Frontal cortex (tissue), 4 donors: ENCODE measurements at places on chromosomes 1 and 21.

DNA sequence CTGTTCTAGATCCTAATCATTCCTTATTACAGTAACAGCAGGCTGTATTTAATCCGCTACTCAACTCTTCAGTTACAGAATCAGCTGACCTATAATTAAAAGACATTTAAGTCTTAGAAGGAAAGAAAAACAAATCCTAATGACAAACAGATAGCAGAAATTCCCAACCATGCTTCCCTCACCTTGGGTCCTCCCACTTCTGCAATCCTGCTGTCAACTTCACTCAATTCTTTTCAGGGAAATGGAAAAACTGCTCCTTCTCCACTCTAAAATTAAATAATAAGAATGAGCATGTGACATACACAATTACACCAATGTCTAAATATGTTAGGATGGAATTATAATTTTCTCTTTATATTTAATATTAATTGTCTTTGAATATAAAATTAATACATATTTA, 182.6 kb upstream of the LYPLAL1 start:
- DNase-seq = no peak

DNA sequence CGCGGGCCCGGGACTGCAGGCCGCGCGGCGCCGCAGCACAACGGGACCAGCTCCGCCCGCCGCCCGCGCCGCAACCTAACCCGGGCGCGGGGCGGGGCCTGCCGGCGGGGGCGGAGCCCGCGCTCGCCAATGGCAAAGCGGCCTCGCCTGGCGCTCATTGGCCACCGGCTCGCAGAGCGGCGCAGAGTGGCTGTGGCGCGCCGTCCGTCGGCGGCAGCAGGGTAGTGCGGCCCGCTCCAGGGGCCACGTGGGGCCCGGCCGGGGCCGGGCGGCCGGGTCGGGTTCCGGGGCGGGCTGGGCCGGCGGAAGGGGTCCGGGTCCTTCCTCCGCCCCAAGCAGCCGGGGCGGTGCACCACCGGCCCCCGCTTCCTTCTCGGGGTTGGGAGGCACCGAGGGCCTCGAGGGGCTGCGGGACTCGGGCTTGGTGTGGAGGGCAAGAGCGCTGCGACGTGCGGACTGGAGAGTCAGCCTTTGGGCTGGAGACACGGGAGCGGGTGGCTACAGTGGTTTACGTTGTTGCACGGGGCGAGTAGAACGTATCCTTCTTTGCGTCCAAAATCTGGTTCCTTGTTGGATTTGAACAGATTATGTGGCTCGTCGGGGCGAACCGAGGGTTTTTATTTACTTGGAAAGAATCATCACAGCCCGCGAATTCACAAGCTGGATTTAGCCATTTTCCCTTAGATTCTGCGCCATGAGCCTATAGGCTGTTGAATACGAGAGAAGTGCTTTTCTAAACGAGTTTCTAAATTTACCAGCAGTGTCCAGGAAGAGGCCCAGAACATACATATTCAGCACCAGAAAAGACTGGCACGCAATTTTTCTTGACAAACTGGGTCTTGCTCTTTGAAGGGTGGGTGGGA, at the start of gene SRM:
SRM (minus strand) TSS at position 51 of the 863 bp plus-strand sequence. CDS start 75 bp downstream, outside the sequence.
- peak; percentile 100 for DNase-seq

DNA sequence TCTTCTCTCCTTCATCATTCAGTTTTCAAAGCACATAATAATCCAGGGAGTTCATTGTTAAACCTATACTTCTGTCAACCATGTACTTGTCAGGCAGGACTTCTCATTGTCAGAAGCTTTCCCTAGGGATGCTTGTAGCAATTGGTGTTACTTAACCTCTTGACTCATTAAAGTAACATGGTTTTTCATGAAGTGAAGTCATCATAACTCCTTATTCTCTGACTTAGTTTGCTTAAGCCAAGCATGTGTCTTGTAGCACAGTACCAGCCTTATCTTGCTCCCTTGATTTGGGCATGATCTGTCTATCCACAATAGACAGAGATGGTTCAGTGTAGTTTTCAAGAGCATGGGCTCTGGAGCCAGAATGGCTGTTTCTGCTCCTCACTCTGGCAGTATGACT, 45.3 kb downstream of the LRIG2 start:
- no peak for DNase-seq

DNA sequence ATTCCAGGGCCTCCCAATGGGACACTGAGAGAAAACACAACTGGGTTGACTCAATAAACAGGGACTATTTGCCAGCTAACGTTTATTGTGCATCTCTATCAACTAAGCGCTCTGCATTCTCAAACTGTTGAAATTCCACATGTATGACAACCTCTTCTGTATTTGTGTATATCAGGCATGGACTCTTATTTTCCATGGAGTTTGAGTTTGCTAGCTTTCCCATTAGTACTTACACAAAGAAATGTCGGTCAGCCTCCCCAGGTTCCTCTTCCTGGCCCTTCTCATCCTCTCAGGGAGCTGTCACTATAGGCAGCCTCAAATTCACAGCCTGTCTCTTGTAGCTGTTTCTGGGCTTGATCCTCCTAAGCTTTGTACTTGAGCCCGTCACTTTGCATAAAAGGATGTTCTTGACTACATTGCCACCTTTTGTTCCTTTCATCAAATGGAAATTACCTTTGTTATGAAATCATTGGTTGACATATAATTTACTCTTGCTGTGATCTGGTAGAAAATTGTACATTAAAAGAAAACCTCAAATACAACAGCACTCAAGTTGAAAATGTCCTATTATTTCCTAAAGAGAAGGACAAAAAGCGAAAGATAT, 60.0 kb upstream of the NTPCR start:
- no peak for DNase-seq

- no peak for DNase-seq
Measured at GRCh38 chr21:41798326-41798725, 31.5 kb upstream of the RIPK4 start.

GRCh38 chr21:46065215-46065913, 32.5 kb upstream of the COL6A2 start:
- no peak for DNase-seq

GRCh38 chr1:30807318-30808066, 49.9 kb upstream of the LAPTM5 start:
- DNase-seq = no peak

GRCh38 chr1:165073185-165074007, 283.1 kb downstream of the LMX1A start:
- peak; percentile 28 for DNase-seq

DNA sequence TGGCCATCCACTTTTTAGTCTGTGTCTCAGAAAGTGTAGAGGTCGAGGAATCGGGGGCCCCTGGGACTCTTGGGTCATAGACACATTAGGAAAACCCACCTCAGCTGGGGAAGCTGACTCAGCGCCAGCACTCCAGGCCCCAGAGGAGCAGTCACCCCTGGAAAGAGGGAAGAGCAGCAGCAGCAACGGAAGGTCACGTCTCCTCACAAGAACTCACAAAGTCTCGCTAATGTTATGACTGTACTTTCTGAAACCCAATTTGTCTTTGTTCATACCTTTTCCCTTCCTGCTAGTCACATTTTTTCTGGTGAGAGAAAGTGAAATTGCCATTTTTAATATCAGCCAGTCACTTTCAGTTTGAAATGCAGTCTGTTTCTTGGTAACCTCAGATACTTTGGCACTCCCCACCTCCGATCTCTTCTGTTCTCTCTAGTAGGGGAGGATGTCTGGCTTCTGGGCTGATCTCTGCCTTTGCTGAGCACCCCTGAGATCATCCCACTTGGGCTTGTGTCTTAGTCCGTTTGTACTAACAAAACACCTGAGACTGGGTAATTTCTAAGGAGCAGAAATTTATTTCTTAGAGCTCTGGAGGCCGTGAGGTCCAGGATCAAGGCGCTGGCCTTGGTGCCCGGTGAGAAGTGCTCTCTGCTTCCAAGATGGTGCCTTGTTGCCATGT, 6.0 kb upstream of the NLRP3 start:
- DNase-seq = no peak

DNA sequence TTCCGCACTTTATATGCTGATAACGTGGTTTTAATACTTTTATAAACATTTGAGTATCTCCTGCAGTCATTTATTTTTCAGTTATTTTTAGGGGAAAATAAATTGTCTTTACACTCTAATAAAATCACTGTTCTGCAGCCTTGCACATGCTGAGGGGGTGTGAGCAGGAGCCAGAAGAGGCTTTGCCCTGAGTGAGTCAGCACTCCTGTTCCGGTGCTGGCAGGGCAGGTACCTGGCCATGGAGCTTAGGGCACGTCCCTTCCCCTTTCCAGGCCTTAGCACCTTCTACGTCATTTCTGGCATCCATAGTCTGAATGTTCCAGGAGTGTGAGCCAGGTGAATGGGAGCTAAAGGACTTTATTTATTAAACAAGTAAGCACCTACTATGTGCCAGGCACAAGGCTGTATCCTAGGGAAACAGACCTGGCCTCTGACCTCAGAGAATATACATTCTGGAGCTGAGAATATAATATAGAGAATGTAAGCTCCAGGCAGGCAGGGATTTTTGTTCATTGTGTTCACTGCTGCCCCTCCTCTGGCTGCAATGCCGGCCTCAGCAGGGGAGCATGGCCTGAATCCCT, 402.9 kb downstream of the PTPRU start:
- DNase-seq = no peak

DNA sequence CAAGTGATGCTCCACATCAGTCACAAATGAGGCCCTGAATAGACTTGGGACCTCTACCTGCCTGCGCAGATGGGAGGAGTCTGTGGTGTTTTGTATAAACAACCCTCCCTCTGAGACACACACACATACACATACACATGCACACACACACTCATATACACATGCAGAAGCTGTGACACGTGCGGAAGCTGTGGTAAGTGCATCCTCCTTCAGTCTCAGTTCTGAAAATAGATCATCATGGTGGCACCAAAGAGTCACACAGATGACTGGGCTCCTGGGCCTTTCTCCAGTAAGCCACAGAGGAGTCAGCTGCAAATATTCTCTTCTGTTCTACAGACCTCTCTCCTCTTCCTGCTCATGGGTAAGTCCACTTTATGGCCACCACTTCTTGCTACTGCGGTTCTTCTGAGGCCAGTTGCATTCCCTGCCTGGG, at the start of gene LY9:
LY9 (plus strand) TSS at position 224 of the 433 bp plus-strand sequence; CDS start at position 238, 14 bp downstream.
- no peak for DNase-seq

- no peak for DNase-seq
Measured at GRCh38 chr1:112418099-112418892, 22.3 kb downstream of the CTTNBP2NL start.

GRCh38 chr1:220378571-220379302, 106.5 kb upstream of the RAB3GAP2 start:
- no peak for DNase-seq

DNA sequence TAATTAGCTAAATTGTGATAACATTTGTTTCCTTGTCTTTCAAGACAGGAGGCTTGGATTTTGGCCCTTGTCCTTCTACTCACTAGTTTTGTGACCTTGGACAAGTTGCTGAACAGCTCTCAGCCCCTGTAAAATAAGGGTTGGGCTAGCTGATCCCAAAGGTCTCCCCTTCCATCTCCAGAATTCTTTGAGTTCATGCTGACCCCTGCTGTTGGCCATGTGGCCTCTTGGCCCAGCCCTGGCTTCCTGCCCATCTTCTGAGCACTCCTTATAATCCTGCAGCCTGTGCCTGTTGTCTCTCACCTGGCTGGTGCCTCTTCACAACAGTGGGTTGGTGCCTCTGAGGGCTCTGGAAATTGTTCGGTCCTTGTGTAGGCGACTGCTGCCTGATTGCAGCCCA, 10.1 kb downstream of the PTGFRN start:
- DNase-seq = no peak

- DNase-seq = no peak
Measured at GRCh38 chr1:203592730-203593129, 33.9 kb upstream of the ATP2B4 start.

DNA sequence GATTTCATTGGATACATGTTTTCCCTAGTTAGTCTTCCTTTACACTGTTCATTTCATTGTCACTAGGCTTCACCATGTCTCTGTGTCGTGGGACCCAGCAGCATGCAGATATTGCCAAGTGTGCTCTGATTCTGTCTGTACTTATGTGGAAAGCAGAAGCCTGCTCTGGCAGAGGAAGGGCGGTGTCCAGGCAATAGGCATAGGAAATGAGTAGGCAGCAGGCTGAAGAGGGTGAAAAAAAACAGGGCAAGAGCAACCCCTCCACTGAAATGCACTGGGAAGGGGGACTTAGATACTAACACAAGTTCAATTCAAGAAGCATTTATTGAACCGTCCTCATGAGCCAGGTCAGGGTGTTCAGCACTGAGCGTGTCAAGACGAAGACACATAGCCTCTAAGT, 85.2 kb upstream of the VAV3 start:
- no peak for DNase-seq

GRCh38 chr1:206970446-206970845, at the start of gene FCAMR:
Gene FCAMR, minus strand, starts transcription at chr1:206970460. Its CDS starts 335 bp downstream, at chr1:206970125.
- no peak for DNase-seq

DNA sequence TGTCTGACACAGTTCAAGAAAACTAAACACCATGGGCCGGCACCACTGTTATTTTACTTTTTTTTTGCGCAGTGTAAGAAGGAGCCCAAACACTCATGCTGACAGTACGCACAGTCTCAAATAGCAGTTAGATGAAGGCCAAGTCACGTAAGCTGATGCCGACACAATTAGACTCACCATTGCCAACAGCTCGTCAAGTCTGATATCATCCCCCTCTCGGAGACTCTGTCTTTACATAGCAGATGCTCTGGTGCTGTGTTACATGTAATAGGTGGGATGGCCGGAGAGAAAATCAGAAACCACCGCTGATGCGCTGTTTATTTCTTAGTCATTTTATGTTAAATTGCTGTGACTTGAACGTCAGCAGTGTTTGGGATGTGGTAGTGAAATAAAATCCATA, 49.3 kb downstream of the TGFB2 start:
- no peak for DNase-seq

- DNase-seq = no peak
Measured at GRCh38 chr21:37413553-37414291, 47.1 kb downstream of the DYRK1A start.

DNA sequence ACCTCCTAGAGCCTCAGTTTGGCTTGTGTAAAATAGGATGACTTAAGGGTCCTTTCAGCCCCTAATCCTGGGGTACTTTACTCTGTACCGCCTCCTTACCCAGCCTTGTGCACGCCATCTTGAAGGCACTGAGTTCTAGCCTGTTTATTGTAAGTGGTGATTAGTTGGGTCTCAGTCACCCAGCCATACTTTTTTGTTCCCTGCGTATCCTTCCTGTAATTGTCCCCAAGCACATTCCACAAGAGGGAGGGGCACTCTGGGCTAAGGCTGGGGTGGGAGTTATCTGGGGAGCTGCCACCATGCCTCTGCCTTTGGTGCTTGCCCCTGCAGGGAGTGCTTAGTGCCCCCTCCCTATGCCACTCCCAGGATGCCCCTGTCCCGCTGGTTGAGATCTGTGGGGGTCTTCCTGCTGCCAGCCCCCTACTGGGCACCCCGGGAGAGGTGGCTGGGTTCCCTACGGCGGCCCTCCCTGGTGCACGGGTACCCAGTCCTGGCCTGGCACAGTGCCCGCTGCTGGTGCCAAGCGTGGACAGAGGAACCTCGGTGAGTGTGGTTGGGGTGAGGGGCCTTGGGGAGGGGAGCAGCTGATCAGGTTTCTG, 856 bp downstream of the FDPS start:
- DNase-seq = no peak

- DNase-seq = peak; percentile 7
Measured at GRCh38 chr1:236281198-236281653, 532 bp downstream of the ERO1B start.

GRCh38 chr1:167777269-167777650, 55.5 kb downstream of the MPZL1 start:
- no peak for DNase-seq

GRCh38 chr21:29238967-29239290, 59.8 kb upstream of the BACH1 start:
- no peak for DNase-seq
